ENCODE measurements at places on chromosomes 11 and 22.

- DNase-seq, result no peak
Observed at GRCh38 chr11:97687111-97687510, 1297.3 kb downstream of the JRKL start.

- DNase-seq, result peak; percentile 18
Observed at GRCh38 chr22:32823024-32823730, 21.7 kb downstream of the TIMP3 start.

DNA sequence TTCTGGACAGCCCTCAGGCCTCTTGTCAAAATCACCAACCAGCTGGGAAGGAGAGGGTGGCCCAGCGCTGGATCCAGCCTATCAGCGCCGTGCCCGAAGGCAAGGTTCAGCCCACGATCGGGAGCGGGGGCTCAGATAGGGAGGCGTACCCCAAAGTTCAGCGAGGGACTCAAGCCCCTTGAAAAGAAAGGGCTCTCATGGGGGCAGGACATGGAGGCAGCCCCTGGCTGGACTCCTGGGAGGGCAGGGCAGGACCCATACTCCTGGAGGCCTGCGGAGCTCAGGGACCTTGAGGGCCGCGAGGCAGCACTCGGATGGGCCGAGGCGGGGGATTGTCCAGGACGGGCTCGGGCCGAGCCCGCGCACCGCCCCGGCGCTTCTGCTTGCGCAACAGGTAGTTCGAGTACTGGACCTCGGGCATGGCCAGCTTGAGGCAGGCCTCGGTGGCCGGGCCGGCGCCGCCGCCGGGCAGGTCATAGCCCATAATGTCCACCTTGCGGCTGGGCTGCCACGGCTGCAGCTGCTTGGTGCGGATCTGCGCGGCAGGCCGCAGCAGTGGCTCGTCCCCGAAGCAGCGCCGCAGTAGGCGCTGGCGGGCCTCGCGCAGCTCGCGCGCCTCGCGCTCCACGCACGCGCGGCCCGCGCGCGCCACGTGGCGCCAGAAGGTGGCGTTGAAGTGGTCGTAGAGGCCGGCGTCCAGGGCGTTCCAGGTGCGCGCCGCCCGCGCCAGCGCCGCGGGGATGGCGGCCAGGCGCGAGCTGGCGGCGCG, 6.5 kb downstream of the GAL3ST3 start:
- DNase-seq, result no peak

DNA sequence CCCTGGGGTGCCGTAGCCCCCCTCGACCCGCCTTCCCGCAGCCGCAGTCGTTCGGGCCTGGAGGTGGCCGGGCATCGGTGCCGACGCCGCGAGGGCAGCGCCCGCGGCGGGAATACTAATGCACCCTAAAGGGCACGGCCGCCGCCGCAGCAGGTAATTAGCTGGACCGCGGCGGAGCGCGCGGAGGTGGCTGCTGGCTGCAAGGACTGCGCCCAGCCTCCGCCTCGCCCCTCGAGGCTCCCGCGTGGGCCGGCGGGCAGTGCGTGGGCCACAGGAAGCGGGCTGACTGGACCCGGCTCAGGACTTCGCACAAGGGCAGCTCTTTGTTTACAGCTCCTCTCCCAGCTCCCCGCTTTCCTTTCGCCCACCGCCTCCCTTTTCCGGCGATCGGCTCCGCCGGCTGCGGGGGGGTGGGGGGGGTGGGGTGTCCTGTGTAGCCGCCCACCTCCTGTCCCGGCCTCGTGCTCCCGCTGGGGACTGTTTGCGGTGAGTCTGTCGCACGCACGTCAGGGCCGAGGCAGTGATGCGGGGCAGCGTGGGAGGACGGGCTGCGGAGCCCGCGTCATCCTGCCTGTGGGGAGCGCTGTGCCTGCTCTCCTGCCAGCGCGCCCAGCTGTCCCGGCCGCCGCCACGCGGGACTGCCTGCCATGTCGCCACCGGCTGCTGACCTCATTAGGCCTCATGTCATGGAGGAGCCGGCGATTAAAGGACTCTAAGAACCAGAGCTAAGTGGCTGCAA, 53.2 kb downstream of the GRIK4 start:
- DNase-seq, result peak; percentile 43

DNA sequence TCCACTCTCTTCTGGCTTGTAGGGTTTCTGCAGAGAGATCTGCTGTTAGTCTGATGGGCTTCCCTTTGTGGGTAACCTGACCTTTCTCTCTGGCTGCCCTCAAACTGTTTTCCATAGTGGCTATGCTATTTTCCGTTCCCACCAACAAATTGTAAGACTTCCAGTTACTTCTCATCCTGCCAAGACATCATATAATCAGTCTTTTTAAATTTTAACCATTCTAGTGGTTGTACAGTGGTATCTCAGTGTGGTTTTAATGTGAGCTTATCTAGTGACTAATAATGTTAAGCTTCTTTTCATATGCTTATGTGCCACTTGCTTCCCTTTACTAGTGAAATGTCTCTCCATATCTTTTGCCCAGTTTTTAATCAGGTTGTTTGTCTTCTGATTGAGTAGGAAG, 13.6 kb upstream of the TRIM29 start:
- no peak for DNase-seq

- no peak for DNase-seq
Observed at GRCh38 chr11:78995171-78995570, 420.5 kb upstream of the NARS2 start.

DNA sequence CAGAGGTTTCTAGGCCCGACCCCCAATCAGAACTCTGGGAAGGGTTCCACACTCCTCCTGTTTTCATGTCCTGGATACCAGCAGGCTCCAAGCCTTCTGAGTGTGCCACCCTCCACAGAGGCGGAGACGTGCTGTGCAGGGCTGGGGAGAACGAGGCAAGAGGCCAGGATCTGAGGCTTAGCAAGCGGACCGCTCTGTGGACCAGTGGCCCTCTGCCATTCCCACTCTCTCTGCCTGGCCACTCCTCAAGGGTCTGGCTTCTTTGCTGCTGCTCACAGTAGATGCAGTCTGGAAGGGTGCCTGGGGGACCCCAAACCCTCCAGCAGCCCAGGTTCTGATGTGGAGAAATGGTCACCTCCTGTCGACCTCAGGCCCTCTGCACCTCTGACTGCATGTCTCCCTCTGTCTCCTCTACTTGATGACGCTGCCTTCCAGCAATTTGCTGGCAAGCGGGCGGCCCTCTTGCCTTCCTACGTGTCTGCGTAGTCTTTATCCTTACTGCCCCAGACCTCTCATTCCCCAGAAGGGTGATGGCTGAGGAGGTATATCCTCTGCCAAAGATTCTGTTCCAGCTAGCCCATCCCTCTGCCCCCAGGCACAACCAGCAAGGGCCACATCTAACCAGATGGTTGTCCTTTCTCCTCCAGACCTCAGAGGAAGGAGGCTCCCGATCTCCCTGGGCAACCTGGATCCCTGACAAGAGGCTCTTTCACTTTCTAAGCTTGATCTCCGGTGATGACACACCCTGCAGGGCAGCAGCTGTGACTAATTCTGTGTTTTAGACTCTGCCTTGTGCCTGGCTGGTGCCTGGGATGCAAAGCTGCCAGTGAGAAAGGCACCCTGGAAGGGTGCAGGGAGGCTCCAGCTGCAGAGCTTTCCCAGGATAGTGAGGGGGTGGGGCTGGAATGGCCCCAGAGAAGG, 87.3 kb downstream of the NAT10 start:
- DNase-seq, result no peak

DNA sequence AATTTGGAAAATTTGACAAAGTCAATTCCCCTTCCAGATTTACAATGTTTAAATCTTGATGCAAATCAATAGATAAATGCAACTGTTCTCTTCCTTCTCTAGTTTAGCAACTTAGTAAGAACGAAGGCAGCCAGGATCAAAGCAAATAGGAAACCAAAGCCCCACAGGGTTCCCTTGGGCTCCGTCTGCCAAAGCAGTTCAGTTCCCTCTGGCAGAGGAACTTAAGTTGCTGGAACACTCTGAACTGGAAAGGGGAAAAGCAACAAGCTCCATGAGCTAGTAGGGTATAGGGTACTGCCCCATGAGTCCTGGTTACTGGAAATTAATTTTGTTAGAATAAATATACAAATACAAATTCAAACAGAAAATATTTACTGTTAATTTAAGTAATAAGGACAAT, 91.3 kb downstream of the RELT start:
- DNase-seq, result no peak

- no peak for DNase-seq
Observed at GRCh38 chr11:125621995-125622394, 3.0 kb upstream of the CHEK1 start.

GRCh38 chr11:69703768-69704507, at the start of gene FGF19:
Gene FGF19, minus strand, starts transcription at chr11:69704022. Its CDS starts 146 bp downstream, at chr11:69703876.
- DNase-seq, result no peak

- no peak for DNase-seq
Observed at GRCh38 chr11:63887386-63887999, 29.5 kb downstream of the RCOR2 start.

GRCh38 chr22:46591930-46592329, 28.3 kb upstream of the GRAMD4 start:
- DNase-seq, result no peak

DNA sequence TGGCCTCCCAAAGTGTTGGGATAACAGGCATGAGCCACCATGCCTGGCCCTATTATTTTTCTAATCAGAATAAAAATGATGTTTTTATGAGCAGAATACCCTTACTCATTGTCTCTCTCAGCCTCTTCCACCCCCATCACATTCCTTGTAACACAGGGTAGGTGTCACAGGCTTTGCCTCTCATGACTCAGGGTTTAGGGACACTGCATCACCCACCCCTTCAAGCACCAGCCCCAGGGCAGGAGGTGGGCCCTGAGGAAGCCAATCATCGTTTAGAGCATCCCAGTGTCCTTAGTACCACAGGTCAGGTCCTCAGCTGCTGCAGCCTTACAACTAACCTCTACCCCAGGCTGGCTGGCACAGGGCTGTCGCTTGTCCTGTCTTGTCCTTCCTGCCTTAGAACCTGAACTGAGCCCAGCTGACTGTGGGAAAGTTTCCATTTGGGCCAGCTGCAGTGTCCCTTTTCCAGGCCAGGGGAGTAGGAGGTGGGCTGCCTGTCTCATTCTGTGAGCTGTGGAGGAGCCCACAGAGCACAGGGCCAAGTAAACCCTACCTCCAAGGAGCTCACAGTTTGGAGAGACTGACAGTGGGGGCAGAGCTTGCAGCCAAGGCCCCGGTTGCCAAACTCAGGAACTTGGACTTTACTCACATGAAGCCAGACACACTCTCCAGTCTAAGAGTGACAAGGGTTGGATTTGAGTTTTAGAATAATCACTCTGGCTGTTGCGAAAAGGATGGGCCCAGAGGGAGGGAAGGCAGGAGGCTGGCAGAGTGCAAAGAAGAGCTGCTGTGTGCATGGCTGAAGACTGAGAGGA, 19.5 kb upstream of the UVRAG start:
- no peak for DNase-seq

DNA sequence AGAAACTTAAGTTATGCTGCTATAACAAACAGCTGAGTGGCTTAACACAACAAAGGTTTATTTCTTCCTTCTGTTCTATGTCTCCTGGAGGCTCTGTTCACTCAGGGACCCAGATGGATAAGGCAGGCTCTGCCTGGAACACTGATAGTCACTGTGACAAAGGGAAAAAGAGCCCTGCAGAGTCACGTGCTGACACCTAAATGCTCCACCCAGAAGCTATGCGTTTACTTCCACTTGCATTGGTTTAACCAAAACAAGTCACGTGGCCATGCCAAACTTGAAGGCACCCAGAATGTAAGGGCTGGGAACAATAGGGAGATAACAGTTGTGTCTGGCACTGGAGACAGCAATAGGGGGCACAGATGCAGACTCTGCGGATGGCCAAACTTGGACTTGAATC, 3.4 kb upstream of the MS4A15 start:
- no peak for DNase-seq

GRCh38 chr22:22009661-22010060, 27.1 kb upstream of the TOP3B start:
- no peak for DNase-seq

DNA sequence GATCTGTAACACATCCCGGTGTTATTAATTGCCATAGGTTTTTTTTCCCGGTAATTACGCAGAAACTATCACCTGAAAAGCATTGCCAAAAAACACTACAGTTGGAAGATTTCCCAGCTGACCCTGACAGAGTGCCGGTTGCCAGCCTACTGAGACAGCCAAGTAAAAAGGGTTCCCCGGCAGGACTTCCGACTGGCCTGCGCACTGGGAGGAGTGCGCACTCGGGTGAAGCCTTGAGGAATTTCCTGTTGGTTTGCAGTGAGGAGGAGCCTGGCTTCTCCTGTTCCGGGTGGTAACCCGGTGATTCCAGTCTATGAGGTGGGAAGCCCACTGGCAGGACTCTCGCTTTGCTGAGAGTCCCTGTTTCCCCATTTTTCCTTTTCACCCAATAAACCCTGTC, 52.1 kb downstream of the CNTF start:
- DNase-seq, result no peak

GRCh38 chr11:117855912-117856651, 20.4 kb downstream of the FXYD6 start:
- DNase-seq, result no peak

- DNase-seq, result no peak
Observed at GRCh38 chr22:34914846-34915245, 151.1 kb upstream of the ISX start.

GRCh38 chr11:126083829-126084607, 21.4 kb upstream of the CDON start:
- peak; percentile 39 for DNase-seq

- no peak for DNase-seq
Observed at GRCh38 chr11:17580271-17580670, 33.2 kb downstream of the OTOG start.

- no peak for DNase-seq
Observed at GRCh38 chr22:44153710-44154109, 27.0 kb upstream of the PARVG start.

- DNase-seq, result no peak
Observed at GRCh38 chr22:32874976-32875375, 73.5 kb downstream of the TIMP3 start.

- no peak for DNase-seq
Observed at GRCh38 chr22:28938286-28938833, 55.0 kb downstream of the ZNRF3 start.

GRCh38 chr11:122404571-122404970, 251.0 kb upstream of the UBASH3B start:
- no peak for DNase-seq

- DNase-seq, result no peak
Observed at GRCh38 chr11:69734367-69734766, 30.5 kb upstream of the FGF19 start.

DNA sequence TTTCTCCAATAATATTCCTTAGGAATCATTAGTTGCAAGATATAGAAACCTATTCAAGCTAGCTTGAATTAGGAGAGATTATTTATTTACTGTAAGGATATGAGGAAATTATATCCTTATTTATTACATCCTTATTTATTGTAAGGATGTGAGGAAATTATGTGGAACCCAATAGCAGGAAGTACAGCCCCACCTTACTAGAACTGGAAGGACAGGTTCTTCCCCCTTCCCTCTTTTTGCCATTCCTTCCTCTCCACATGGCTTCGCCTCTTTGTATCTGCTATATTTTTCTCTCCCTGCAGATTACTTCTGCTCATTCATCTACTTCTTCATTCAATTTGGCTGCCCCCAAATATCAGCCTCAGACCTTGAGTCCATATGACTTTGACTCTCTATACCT, 49.5 kb upstream of the B3GNT6 start:
- DNase-seq, result no peak

GRCh38 chr11:66069715-66070603, at the start of gene PACS1:
Gene PACS1, plus strand, starts transcription at chr11:66070272. Its CDS starts 215 bp downstream, at chr11:66070487.
- peak; percentile 91 for DNase-seq
